CD4-positive, alpha-beta T cell treated with Interleukin-4 for 4 hours (primary cell): ENCODE measurements at places on chromosomes 6 and 20.
A peak's percentile ranks its signal among the peaks of the same experiment; 100 is the strongest.

DNA sequence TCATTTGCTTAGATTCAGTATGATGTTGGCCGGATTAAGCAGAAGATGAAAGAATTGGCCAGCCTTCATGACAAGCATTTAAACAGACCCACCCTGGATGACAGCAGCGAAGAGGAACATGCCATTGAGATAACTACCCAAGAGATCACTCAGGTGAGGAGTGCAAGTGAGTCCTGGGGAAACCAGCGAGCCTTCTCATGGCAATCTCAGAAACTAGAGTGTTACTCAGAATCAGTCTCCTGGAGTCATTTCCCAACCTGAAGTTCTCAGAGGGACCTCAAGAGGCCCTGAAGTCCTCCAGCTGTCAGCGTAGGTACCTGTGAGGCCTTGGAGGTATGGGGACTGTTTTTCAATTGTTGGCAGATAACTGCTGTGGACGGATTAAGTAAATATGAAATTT is 16.9 kb downstream of the STX16 start:
- no peak for DNase-seq

DNA sequence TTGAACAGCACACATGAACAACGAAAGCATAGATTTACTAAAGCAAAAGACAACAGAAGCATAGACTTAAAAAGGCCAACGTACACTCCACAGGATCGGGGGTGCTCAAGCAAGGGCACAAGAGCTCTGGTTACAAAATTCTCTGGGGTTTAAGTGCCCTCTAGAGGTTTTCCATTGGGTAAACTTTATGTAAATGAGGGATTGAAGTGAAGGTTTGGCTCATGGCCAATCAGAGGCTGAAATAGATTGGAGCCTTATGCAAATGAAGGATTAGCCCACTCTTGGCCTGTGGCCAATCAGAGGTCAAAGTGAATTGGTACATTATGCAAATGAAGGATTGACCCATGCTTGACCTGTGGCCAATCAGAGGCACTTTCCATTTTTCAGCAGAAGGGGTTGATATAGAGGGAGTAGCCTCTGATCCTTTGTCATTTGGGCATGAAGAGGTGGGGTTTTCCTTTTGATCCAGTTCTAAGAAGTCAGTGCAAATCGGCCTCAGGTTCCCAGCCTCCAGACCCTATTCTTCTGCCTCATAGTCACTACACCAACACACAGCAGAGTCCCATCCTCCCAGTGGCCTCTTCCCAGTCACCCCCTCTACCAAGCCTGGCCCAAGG is 244.9 kb downstream of the THBS2 start:
- no peak for DNase-seq

DNA sequence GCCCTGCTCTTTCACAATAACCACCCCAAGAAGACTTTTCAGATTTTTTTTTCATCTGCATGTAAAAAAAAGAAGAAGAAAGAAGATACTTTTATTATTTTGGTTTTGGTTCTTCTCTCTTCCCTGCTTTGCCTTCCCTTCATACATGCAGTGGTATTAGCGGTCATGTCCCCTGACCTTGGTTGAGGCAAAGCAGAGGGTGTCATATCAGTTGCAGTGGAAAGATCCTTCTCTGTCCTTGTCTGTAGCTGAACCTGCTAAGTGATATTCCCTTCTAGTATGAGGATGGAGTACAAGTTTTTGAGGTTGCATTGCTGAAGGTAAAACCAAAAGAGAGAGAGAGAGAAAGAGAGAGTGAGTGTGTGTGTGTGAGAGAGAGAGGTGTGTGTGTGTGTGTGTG is 345.7 kb downstream of the UTRN start:
- DNase-seq: no peak

GRCh38 chr6:169891421-169891820 is 140.0 kb downstream of the ERMARD start:
- no peak for DNase-seq

- no peak for DNase-seq
Measured at GRCh38 chr6:126252154-126252553, 87.8 kb upstream of the CENPW start.

DNA sequence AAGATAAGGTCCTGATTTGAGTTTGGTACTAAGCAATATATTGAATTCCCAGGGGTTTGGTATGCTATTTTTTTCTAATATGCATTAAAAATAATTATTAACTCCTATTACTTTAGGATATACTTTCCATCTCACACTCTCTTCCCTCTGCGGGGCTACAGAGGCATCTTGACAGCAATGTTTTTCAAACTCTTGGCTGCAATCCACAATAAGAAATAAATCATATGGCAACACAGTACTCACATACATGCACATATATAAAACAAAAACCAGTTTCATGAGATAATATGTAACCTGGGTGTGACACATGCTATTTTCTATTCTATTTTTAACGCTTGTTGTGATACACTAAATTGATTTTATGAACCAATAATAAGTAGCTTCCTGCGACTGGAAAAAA is 189.5 kb downstream of the UNC5CL start:
- DNase-seq: no peak

DNA sequence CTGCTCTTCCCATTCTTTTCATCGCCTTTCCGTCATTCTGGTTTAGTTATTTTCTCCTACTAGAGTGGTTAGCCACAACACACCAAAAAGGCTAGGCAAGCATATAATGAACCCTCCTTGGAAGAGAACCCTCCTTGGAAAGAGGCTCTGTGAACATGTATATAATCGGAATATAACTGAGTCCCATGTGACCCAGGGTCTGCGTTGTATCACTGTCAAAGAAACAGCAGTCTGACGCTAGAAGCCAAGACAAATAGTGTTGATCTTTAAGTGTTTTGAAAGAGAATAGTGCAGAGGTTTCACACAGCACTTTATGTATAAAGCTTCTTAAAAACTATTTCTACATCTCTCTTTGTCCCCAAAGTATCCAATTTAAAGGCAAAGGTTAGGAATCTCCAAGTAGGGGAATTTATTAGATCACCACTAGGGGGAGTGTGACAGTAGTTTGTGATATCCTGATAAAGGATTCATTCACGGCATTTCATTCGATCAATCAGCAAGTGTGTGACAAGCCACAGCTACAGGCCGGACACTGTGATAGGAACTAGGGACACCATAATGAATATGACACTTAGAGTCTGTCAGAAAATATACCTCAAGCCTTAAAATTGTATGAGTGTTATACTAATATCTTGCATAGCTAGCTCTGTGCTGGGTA is 395.3 kb downstream of the CD109 start:
- peak; percentile 18 for DNase-seq
